ENCODE measurements at places on chromosomes 7 and 10.

GRCh38 chr7:92466682-92467081, 11.1 kb downstream of the ERVW-1 start:
- DNase-seq = no peak

- DNase-seq = no peak
These were observed 213.2 kb downstream of the KCND2 start for GRCh38 chr7:120486164-120486563.

- DNase-seq = no peak
These were observed 11.5 kb upstream of the C10orf53 start for GRCh38 chr10:49667991-49668390.

DNA sequence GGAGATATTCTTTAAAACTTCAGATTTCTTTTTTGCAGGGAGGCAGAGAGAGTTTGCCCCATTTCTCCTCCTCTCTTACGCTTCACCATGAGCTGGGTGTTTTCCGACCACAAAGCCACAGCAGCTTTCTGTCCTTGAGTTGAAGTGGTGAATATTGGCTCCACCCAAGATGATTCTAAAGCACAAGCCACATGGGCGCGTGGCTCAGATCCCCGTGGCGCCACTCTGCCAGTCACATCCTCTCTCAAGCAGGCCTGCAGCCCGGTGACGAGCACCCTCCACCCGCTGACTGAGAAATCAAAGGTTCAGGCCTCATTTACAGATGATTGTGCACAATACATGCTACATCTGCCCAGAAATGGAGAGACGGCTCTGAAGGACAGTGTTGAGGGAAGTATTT, 27.6 kb upstream of the RNF32 start:
- DNase-seq = peak; percentile 38

Measured in stimulated activated effector memory CD8-positive, alpha-beta T cell treated with anti-CD3 and anti-CD28 coated beads, Interleukin-12 subunit alpha, Interleukin-12 subunit beta, amount 100 ng/mL, for 72 hours (primary cell).